ENCODE measurements at places on chromosomes 16 and 17. TPM values are rescaled to one million over a fixed set of nuclear protein-coding genes. Genes with fewer than 3 reads are reported as not detected.

DNA sequence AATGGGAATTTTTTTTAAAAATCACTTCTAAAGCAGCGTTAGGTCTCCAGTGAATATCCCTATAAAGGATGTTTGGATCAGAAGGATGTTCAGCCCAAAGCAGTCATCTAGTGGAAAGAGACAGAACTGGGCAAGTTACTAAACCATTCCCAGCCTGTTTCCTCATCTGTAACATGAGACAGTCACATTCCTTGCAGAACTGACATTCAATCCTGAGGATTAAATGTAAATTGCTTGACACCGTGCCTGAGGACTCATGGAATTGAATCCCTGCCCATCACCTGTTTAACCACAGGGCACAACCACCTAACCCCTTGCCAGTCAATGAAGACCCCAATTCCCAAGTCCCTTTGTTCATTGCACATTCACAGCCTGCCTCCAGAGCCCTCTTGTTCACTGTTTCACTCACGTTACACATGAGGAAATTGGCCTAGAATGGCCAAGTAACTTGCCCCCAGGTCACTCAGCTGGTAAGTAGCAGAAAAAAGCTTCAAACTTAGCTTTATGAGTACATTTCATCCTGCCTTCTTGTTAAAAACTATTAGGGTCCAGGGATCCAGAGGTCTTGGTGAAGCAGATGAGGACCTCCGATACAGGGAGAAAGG is 1.4 kb downstream of the CMTM2 start:
- no peak overlapping the region for H3K27ac ChIP-seq
- DNase-seq = peak; percentile 87
- H3K27me3 ChIP-seq = peaks cover 16% of the 10 kb centered on the region
- H3K4me3 ChIP-seq = no peak overlapping the region

DNA sequence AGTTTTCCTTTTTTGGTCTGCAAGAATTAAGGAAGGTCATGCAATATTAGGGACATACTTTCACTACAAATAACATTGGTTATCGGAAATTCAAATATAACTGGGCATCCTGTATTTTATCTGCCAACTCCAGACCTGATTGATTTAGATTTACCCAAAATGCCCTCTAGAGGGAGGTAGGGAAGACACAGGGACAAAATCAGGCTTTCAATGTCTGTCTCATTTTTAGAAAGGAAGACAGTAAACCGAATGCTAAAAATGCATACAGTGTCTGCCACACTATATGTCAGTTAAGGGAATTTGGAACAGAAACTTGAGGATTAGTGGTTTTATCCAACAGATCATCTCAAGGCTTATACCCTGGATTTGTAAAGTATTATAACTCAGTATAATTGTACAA is 161.7 kb upstream of the SOX9 start:
- H3K27ac ChIP-seq = no peak overlapping the region
- H3K36me3 ChIP-seq = no peaks in the 10 kb centered on the region
- DNase-seq = peak; percentile 8
- H3K27me3 ChIP-seq = no peaks in the 10 kb centered on the region
- H3K4me1 ChIP-seq = no peaks in the 10 kb centered on the region

The PARD6A gene
- 0.55 TPM for polyA plus RNA-seq

- peaks cover 15% of the 10 kb centered on the region for H3K27me3 ChIP-seq
- no peaks in the 10 kb centered on the region for H3K4me1 ChIP-seq
- H3K36me3 ChIP-seq = no peaks in the 10 kb centered on the region
- no peak overlapping the region for H3K27ac ChIP-seq
Observed at GRCh38 chr17:21510686-21511362, 134.7 kb downstream of the KCNJ12 start.

- H3K4me3 ChIP-seq = no peak overlapping the region
- no peak for DNase-seq
- H3K4me1 ChIP-seq = no peaks in the 10 kb centered on the region
- H3K27me3 ChIP-seq = no peaks in the 10 kb centered on the region
- H3K36me3 ChIP-seq = no peaks in the 10 kb centered on the region
Observed at GRCh38 chr17:22300731-22301352, 608.5 kb downstream of the KCNJ18 start.

The SLC7A6OS gene
- 5.6 TPM for polyA plus RNA-seq

The CD300H gene
- not detected for polyA plus RNA-seq

- H3K4me1 ChIP-seq = no peaks in the 10 kb centered on the region
- H3K27ac ChIP-seq = no peak overlapping the region
- H3K27me3 ChIP-seq = no peaks in the 10 kb centered on the region
- no peak for DNase-seq
- no peaks in the 10 kb centered on the region for H3K36me3 ChIP-seq
Observed at GRCh38 chr16:55152875-55153390, 171.1 kb upstream of the IRX6 start.
